Tibial nerve (tissue), 4 donors: ENCODE measurements at places on chromosomes 7 and 10.

- no peak overlapping the region for H3K27ac ChIP-seq
- no peak for DNase-seq
- H3K4me1 ChIP-seq, result no peaks in the 10 kb centered on the region
Measured at GRCh38 chr10:49647554-49647953, 31.9 kb upstream of the C10orf53 start.

DNA sequence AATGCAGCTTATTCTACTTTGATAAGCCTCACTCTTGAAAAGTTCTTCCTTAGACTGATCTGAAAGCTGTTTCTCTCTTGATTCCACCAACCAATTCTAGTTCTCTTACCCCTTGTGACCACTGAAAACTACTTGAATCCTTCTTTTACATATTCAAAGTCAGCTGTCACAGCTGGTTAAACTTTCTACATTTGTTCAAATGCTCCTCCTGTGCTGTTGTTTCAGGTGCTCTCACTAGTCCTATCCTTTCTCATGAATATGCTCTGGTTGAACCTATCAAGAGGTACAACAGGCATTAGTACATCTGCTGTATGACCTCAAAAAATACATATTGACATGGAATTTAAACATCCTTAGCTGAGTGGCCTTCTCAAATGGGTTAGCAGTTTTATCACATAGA lies 91.5 kb downstream of the MYO3A start:
- H3K27ac ChIP-seq, result no peak overlapping the region
- H3K4me3 ChIP-seq, result no peak overlapping the region
- no peaks in the 10 kb centered on the region for H3K27me3 ChIP-seq
- H3K36me3 ChIP-seq, result no peaks in the 10 kb centered on the region
- DNase-seq, result no peak

- H3K36me3 ChIP-seq, result no peaks in the 10 kb centered on the region
- no peak overlapping the region for H3K27ac ChIP-seq
- no peaks in the 10 kb centered on the region for H3K27me3 ChIP-seq
Measured at GRCh38 chr7:2717293-2718261, 29.6 kb downstream of the AMZ1 start.

DNA sequence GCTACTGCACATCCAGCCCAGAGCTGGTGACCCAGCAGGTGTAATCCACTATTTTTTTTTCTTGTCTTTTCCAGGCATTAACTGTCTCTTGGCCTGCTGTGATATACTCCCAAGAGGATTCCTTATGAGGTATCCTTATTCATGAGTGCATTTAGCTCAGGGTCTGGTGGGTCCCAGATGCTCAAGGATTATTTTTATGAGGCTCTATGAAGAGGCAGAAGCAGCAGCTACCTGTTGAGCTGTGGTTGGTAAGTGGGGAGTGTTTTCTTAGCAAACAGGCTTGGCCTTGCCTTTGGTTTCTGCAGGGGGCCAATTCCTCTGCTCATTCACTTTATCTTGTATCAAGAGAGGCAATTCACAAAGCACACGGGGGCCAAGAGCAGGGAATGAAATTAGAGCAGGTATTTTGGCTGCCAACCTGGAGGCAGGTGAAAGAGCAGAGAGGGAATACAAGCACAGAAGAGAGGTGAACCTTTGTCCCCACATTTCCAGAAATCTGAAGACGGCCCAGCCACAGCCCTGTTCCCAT lies 221.6 kb downstream of the TMEM178B start:
- no peak for DNase-seq
- no peak overlapping the region for H3K27ac ChIP-seq
- H3K4me3 ChIP-seq, result no peak overlapping the region
- H3K4me1 ChIP-seq, result no peaks in the 10 kb centered on the region

GRCh38 chr10:30542895-30543288 lies 86.7 kb downstream of the LYZL2 start:
- no peaks in the 10 kb centered on the region for H3K36me3 ChIP-seq
- no peak overlapping the region for H3K27ac ChIP-seq
- no peaks in the 10 kb centered on the region for H3K4me1 ChIP-seq

- no peak overlapping the region for H3K27ac ChIP-seq
- no peak overlapping the region for H3K4me3 ChIP-seq
- H3K27me3 ChIP-seq, result no peaks in the 10 kb centered on the region
- H3K36me3 ChIP-seq, result no peaks in the 10 kb centered on the region
Measured at GRCh38 chr10:78403781-78404180, 370.1 kb downstream of the RPS24 start.

- H3K27ac ChIP-seq, result no peak overlapping the region
- no peaks in the 10 kb centered on the region for H3K36me3 ChIP-seq
- H3K27me3 ChIP-seq, result no peaks in the 10 kb centered on the region
- H3K4me3 ChIP-seq, result no peak overlapping the region
Measured at GRCh38 chr7:39811161-39811614, 138.9 kb upstream of the CDK13 start.
